ENCODE measurements at places on chromosomes 7 and 10.

DNA sequence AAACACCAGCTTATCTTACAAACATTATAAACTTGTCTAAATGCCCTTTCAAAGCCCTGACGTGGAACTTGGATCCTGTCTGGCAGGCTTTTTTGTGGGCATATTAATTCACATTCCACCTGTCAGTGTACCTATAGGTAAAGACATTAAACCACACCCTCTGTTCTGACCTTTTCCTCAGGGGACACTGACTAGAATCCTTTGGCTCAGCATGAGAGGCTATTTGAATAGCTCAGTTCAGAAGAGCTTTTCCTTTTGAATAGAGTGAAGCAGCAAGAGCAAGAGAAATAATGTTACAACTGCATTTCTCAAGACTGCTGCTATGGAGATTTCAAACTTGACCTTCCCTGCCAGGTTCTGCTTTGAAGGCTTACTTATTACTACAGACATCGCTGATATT lies 76.9 kb downstream of the CYP51A1 start:
- DNase-seq, result no peak

GRCh38 chr10:9297580-9297979 lies 1243.1 kb downstream of the GATA3 start:
- no peak for DNase-seq

DNA sequence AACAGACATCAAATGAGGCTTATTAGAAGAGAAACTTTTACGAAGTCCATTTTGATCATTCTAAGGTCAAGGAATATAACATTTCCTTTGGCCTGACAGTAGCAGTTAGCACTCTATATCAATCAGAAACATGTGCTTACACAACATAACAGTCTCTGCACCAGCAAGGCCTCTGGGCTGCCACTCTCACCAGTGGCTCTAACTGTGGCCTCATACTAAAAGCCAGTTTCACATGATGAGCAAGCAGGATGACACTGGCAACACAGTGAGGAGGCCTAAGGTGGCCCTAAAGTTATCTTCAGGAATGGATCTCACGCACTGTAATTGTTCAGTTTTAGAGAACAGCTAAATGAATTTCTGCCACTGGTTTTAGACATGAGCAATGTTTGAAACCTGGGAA lies 126.8 kb downstream of the COBL start:
- no peak for DNase-seq

DNA sequence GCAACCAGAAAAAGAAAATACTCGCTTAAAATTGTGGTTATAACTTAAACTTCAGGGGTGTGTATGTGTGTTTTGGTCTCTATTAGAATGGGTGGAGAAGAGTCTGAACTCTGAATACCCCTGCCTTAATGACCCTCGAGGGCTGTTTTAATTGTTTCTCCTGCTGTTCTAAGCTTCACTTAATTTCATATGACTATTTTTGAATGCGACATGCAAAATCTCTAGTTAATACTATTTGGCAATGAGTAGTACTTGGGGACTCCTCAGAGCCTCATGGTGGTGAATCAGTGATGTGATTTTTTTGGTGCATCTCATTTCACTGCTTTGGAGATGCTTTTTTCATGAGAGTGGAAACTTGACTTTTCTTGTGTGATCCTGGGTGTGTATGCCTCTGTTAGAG lies 178.6 kb downstream of the CDK14 start:
- no peak for DNase-seq

All from activated CD4-positive, alpha-beta T cell treated with anti-CD3 and anti-CD28 coated beads, Interleukin-2, amount 50 U/mL, for 48 hours (primary cell).